ENCODE measurements at places on chromosomes 16 and 17.
A peak's percentile ranks its signal among the peaks of the same experiment; 100 is the strongest.

DNA sequence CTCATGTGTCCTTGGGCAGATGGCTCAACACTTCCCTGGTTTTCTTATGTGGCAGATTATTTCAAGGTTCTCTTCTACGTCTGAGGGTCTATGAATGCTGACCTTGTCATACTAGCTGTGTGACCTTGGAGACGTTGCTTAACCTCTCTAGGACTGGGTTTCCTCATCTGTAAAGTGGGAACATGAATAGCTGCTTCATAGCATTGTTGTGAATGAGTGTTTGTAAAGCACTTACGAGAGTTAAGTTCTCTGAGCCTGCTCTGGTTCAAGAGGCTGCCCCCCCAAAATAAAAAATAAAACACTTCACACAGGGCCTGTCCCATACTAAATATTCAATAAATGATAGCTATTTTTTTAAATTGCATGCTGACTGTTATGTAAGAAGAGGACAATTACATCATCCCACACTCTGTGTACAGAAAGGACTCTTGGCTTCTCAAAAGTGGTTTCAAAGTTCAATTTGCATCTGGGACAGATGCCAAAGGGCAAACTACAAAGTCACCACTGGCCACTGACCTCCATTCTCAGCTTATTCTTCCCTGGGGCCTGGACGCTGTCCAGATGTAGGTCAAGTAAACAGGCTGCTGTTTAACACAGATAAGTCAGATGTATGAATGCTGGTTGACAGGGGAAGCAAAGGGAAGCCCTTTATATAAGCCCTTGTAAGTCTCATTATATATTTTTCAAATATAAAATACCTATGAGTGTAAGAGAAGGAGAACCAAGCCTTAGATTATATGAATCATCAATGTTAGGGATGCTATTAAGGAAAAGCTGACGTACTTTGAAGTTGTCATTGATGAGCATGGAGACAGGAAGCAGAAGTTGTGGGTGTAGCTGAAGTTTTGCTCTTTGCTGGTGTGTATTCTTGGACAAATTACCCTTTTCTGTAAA lies 15.4 kb upstream of the NDEL1 start:
- no peak for DNase-seq

DNA sequence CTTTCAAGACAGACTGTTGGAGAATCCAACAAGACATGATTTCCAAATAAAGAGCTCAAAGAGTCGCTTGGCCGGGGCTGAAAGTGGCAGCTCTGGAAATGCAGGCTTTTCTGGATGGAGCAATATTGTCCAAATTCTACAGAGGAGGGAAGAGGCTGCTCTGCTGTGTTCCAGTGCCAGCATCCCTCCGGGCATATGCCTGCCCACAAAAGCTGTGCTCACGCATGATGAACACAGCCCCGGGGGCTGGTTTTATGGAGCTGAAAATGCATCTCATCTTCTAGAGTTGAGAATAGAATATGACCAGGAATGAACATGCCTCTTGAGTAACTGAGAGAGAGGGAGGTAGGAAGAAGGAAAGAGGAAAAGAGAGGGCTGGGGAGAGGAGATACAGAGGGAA lies 74.7 kb upstream of the TOX3 start:
- no peak for DNase-seq

GRCh38 chr16:65876624-65877023 lies 489.9 kb upstream of the CDH5 start:
- no peak for DNase-seq

- DNase-seq: no peak
Measured at GRCh38 chr16:72875291-72876031, 172.5 kb downstream of the ZFHX3 start.

DNA sequence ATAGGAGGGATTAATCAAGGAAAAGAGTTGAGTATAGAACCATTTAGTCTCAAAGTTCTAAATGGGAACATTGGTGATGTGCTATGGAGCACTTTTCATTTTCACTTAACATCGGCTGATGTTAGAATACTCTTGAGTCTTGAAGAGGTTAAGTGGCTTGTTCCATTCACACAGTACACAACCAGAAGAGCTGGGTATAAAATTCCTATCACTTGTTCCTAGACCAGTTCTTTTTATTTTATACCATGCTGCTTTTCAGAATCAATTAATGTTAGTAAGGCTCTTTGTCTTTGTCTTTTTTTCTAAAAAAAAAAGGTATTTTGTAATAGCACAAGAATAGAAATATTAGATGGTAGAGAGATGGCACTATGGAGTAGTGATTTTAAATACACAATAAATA lies 1.7 kb upstream of the KRTAP1-1 start:
- no peak for DNase-seq

DNA sequence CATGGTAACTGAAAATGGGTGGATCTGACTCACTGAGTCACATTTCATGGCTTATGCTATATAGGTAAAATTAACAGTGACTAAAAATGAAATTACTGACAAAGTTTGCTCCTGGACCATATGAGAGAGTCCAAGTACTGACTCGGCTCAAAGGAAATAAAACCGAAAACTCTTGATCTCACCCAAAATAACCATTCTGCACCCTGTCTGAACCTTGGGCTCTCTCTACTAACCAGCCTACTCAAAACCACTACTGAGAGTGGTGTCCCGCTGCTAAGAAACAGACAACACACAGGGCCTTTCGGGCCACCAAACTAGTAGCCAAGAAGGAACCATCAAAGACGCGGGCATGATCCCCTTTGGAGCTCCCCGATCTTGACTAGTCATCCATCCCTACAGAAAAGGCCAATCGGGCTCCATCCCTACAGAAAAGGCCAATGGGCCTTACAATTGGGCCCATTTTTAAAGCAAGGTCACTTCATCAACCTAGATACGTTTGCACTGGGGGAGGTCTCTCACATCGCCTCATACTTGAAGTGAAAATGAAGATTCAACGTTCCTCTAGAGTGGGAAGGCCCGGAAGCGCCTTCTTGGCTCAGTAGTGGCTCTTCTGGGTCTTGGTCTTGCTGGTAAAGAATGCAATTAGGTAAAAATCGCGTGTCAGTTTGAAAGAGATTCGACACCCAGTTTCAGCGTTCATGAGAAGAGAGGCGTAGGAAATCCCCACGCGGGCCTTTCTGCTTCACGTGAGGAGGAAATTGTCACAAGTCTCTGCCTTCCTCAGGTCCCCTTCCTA lies 720 bp upstream of the ZPBP2 start:
- peak; percentile 23 for DNase-seq

- no peak for DNase-seq
Measured at GRCh38 chr17:70040336-70040735, 34.7 kb upstream of the KCNJ16 start.

GRCh38 chr16:50956637-50957036 lies 194.4 kb downstream of the SALL1 start:
- no peak for DNase-seq

DNA sequence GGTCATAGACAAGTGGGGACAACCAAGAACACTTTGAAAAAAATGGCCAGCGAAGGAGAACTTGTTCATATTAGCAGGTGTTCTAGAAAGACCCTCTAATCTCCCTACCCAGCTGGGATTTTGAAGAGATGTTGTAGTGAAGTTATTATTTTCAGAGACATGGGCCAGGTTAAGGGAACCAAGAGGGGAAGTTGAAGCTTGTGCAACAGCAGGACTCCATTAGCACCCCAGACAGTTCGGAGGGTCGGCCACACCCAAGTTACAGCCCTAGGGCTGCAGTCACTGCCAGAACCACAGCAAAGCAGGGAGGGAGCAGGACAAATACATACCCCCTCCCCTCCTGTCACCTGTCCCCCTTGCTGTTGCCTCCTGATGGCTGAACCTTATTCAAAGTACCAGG lies 42.3 kb downstream of the WSB1 start:
- no peak for DNase-seq

GRCh38 chr16:9260666-9261065 lies 169.2 kb downstream of the HAPSTR1 start:
- no peak for DNase-seq

- DNase-seq: no peak
Measured at GRCh38 chr17:7403727-7403976, 245 bp downstream of the TMEM256 start.

DNA sequence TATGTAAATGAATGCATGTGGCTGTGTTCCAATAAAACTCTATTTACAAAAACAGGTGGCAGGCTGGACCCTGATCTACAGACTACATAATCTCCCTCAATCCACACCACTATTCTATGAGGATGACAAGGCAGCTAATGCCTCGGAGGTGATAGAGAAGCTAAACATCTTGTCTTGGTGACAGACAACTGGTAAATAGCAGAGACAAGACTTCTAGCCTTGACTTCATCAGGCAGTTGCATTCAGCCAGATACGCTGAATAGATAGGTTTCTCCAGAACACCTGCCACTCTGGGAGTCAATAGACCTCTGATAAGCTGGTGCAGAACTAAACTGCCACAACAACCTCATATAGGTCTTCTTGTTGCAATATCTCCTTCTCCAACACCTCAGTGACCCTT lies 3.3 kb downstream of the ATPAF2 start:
- DNase-seq: no peak

- DNase-seq: no peak
Measured at GRCh38 chr16:9996221-9996620, 186.0 kb downstream of the GRIN2A start.

DNA sequence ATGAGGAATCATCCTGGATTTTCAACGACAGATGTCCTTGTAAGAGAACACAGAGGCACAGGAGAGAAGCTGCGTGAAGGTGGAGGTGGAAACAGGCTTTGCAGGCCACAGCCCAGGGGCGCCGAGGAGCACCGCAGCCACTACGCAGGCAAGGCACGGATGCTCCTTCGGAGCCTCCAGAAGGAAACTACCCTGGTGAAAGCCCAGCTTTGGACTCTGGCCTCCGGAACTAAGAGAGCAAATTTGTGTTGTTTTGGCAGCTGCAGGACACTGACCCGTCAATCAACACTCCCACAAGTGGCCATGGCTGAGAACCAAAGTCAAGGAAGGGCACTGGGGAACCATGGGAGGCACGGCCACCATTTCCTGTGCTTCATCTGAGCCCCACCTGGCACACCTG lies 3.4 kb downstream of the ARL16 start:
- DNase-seq: no peak

GRCh38 chr16:30054959-30055553 lies 10.5 kb upstream of the ALDOA start:
- DNase-seq: no peak

DNA sequence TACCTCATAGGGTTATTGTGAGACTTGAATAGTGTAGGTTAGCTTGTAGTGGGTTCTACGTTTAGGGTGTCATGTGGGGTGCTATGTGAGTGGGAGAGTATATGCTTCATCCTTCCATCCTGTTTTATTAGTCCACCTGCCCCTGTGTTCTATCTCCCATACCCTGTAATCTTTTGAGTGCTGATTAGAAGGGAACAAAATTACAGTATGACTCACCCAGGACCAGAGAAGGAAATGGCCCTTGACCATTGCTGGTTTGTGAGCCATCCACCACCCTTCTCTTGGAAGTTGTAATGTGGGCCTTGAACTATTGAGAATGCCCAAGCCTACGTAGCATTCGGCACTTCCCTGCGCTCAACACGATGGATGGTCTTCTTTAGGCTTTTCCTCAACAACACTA lies 17.1 kb downstream of the SAP30BP start:
- DNase-seq: no peak

DNA sequence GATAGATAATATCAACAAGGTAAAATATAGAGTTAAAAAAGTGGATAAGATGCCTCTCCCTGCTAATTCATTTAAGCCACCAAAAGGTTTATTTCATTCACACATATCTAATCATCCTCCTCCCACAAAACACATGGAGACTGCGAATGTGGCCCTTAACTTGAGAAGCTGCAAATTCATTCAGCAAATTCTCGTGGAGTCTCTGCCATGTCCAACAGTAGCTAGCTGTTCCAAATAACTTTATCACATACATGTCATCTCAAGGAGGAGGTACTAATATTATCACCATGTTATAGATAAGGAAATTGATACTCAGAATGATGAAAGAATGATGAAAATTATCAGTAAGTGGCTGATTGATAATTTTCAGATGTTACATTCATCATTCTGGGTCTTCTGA lies 950.2 kb downstream of the CDH11 start:
- no peak for DNase-seq

DNA sequence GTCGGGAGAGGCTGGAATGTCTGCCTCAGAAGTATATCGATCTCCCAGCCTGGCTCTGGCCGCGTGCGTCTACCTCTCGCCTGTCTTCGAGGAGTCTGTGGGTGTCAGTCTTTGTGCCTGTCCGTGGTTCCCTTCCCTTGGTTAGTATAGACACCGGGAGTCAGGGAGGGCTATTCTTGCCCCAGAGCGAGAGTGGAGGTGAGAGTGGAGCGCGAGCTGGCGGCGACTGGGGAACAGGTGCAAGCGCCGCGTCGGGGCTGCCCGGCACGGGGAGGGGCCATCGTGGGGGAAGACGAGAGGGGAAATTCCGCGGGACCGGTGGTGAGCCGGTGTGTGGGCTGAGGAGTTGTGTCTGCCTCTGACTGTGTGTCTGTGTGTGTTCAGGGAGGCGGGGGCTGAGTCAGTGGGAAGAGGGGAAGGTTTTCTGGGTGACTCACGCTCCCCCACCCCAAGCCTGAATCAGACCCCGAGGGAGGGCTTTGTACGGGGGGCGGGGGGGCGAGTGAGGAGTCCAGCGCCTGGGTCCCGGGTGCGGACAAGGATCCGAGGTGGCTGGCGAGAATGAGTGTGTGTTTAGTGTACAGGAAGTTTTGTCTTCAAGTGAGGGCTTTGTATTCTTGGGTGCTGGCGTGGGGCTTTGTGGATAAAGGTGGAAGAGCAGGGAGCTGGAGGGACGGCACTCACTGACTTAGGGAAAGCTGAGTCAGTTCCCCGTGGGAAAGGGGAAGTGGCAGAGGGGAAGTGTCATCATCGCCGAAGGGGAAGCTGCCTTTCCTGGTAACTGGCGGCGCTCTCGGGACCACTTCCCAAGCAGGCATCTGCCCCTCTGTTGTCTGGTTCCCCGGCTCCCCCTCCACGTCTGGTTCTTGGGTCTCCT lies 8.6 kb downstream of the KDM6B start:
- peak; percentile 95 for DNase-seq

- DNase-seq: no peak
Measured at GRCh38 chr17:64001763-64002529, 3.8 kb downstream of the PRR29 start.

DNA sequence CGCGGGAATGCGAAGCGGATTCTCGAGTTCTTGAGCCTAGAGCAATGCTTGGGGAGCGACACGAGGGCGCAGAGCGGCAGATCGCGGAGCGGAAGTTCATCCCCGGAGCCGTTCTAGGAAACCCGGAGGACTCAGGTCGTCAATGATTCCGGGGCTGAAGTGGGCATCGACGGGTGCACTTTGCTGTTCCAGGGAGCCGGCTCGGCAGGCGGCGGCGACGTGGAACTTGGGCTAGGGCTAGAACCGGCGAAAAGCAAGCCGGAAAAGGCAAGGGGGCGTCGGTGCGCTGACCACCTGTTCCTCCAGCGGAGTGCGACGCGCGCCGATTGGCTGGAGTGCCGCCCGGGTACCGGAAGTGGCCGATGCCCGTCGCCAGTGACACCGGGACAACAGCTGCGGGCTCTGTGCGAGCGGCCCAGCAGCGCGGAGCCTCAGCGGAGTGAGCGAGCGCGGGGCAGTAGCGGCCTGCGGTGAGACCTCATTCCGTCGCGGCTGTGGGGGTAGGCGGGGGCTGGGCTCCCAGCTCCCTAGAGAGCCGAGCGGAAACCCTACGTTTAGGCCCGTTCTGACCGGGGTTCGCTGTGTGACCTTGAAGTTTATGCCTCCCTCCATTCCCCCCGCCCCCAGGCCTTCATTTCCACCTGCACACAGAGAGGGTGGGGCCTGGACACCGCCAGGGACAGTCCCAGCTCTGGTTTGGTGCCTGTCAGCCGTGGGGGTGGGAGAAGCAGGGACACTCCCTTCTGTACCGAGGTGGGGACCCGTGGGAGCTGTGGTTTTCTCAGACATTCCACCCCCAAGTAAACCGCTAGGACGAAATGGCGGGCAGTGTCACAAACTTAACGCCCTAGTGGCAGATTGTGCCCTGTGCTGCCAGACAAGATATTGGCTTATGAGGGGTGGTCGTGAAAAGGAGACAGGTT lies at the start of gene ZFP3:
TSS of gene ZFP3 (plus strand) at position 362 of the 923 bp plus-strand sequence. CDS start 13,038 bp downstream, outside the sequence.
- peak; percentile 37 for DNase-seq
